ENCODE measurements at places on chromosomes 13 and 19.

DNA sequence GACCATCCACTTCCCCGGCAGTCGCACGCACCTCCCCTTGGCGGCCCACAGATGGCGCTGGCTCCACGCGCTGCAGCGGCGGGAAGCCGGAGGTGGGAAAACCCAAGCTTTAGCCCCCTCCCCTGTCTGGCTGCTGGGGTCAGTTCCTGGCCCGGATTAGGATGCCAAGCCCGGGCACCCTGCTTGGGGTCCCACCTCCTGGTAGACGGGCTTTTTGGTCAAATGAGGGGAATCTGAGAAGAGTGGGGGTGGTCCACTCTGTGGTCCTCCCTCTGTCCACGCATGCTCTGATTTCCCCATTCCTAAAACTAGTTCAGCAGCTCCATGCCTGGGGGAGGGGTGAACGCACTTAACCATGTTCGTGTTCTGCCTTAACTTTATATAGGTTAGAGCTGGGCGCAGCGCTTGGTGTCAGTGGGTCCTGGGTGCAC is 8.1 kb upstream of the ADGRE2 start:
- DNase-seq, result peak; percentile 32

DNA sequence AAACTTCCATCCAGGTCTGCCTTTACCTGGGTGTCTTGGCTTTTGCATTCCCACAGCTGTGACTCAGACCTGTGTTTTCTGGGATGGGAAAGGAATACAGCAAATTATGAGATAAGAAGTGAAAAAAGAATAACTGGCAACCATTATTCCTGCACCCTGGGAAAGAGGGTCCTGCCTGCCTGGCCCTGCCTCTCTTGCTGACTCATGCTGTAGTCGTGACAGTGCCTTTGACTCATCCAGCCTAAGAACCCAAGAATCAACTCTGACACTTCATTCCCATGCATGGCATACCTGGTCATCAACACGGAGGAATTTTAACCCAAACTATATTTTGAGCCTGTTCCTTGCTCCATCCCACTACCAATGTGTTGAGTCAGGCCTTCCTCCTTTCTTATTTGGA is 185.4 kb upstream of the SERP2 start:
- DNase-seq, result no peak

DNA sequence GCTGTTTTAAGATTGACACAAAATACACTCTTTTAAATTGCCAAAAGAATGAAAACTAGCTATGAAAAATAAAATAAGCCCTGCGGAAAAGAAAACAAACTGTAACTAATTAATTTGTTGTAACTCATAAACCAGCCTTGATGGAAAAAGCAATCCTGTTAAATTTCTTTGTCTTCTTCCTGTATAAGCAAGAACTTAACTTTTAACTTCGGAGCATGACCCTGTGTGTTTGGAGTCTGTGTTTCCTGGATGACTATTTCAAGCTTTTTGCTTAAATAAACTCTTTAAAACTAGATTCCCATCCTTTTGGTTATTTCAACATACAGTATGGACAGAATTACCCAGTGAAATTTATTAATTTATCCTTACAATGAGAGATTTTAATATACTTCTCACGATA is 122.6 kb downstream of the TNFRSF19 start:
- no peak for DNase-seq

- no peak for DNase-seq
These were observed 968 bp upstream of the KL start for GRCh38 chr13:33015241-33015668.

GRCh38 chr19:30788105-30788765 is 416.1 kb downstream of the ZNF536 start:
- no peak for DNase-seq

GRCh38 chr19:46515879-46516350 is 20.2 kb upstream of the PNMA8B start:
- no peak for DNase-seq

DNA sequence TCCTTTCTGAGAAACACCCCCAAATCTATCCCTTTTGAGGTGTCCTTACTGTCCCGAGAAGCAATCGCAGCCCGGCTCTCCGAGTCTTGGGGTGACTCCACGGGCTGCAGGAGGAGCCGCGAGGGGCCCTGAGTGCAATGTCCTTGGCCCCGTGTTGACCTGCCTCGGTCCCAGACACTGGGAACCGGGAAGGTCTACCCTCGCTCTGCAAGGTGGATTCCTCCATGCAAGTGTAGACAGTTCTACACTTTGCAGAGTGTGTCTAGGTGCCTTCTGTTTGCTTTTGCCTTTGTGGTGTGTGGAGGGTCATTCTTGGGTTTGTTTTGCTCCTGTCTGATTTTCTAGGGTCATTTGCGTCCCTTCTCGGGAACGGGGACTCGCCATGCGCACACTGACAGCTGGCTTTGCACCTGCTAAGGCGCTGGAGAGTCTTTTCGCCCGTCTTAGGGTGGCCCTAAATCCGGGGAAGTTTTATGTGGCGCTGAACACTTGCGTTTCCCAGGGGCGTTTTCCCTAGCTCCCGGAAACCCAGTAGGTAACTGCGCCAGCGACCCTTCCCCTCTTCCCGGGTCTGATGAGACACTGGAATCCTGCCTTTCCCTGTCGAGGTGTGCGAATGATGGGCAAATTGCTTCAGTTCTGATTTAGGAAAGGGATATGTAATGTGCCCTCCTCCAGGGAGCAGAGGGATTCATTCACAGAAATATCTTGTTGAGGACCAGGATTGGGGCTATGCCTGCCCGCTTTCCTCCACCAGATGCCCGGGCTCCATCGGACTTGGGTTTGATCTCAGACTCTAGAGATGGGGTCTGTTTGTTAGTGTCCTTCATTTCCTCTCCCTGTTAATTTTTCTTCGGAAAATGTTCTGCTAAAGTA is 755 bp downstream of the SERTM1 start:
- DNase-seq, result no peak

- DNase-seq, result no peak
These were observed 620.3 kb upstream of the PCDH20 start for GRCh38 chr13:62035981-62036380.

DNA sequence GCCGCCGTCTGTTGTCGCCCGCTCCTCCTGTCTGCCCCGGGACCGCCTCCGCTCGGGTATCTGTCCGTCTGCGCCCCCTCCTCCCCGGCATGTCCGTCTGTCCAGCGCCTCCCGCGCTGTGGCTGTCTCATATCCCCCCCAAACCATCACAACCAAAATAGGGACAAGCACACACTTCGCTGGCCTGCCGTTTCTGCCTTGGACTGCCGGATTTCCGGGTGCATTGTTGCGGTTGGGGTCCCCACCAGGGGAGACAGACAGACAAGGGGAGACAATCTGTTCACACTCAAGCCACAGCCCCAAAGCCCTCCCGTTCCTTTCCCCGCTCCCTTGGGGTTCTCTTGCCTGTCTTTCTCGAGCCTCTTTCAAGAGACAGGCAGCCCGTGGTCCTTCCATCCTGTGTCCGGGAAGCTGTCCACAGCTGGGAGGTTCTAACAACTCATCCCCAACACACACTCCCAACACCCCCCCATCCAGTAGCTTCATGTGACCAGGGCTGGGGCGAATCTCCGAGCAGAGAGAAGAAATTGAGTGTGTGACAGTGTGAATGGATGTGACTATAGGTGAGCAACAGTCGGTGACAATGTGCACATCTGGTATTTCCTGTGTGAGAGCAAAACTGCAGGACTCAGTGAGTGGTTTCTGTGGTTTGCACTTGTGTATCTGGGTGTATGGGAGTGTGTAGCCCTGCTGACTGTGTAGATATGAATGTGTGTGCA is 16.5 kb upstream of the FOSB start:
- DNase-seq, result no peak

DNA sequence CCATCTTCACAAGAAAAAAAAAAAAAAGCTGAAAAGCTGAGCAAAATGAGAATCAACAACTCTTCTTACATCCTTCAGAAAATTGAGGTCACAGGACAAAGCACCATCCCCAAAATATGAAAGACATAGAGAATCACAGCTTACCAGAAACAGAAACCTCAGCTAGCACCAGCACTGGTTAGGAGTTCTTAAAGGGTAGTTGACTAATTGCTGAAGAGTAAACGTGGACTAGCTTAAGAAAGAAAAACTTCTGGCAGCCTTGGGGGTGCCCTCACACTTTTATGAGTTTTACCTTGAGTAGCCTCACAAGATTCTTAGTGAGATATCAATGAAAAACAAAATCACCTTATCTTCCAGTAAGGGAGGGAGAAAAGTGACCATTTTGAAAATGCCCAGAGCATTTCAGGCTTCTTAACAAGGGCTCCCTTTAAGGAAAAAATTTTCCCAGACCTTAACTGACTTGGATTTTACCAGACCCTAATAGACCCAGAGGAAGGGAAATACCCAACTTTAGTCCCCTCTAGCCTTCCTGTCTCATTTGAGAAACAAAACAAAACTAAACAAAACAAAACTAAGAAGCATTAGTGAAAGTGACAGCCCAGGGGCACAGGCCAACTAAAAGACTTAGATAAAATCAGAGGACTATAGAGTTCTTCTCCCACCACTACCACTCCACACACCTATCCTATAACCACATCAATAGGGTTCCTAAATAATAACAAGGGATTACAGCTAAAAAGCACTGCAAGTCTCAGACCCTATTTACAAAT is 888.6 kb downstream of the DIAPH3 start:
- DNase-seq, result no peak

DNA sequence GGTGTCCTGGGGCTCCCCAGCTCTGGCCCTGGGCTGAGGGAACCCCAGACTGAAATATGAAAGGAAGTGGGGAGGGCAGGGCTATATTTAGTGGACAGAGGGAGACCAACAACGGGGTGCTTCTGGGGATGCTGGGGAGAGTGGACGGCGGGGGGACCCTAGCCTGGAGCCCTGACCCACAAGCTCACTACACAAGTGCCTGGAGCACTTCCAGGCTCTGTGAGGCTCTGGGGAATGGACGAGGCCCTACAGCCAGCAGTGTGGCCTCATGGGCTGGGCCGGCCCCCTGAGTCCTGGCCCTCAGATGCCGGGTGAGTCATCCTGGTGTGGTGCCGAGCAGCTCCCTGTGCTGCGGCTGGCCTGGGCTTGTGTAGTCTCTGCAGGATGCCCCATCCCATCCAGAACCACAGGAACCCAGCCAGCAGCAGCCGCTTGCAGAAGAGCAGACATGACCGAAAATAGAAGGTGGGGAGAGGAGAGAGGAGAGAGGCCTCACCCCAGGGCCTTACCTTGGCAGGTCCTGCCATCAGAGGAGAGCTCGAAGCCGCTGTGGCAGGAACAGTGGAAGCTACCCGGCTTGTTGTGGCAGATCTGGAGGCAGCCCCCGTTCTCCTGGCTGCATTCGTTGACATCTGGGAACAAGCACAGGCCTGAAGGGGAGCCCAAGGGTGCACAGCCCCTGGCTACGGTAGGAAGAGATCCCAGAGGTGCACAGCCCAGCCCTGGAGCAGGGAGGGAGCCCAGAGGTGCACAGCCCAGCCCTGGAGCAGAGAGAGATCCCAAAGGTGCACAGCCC is 26.1 kb downstream of the GAS6 start:
- DNase-seq, result no peak
